ENCODE measurements at places on chromosomes 4 and X.

DNA sequence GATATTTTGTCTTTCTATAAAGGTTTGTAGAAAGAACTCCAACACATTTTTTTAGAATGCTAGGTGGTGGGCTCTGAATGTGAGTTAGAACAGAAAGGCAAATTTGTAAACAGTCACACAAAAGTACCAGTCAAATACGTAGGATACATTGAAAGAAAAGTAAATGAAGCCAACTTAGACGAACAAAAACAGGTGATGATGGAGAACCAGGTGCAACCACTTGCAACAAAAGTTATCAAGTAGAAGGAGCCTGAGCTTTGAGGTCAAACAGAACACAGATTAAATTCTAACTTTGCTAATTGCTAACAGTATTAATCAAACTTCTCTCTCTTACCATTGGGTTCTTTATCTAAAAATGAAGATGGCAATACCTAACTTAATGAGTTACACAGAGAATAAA lies 62.7 kb upstream of the DAPP1 start:
- DNase-seq: no peak

- DNase-seq: no peak
These were observed 368.2 kb upstream of the NR3C2 start for GRCh38 chr4:148810461-148810860.

GRCh38 chrX:133892337-133892736 lies 93.1 kb downstream of the GPC3 start:
- DNase-seq: no peak

DNA sequence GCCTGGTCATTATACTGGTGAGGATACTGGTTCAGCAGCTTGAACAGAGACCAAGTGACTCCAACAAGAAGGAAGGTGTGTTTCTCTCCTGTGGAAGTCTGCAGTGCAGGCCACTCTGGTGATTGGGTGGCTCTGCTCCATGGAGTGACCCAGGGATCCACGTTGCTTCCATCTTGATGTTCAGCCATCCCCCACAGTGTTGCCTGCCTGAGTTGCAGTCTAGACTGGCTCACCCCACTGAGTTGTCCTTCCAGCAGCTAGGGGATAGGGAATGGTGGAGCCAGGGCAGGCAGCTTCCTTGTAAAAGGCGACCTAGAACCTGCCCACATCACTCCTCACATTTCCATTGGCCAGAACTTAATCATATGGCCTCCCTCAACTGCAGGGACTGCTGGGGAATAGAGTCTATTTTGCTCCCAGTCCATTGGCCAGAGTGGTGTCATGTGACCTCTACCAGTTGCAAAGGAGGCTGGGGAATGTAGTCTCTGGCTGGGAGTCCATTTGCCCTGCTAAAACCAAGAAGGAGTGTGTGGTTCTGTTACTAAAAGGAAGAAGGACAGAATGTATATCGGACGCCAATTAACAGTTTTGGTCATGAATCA lies 8.0 kb downstream of the MAN2B2 start:
- no peak for DNase-seq

GRCh38 chrX:70553516-70553915 lies 108.9 kb downstream of the DLG3 start:
- no peak for DNase-seq

DNA sequence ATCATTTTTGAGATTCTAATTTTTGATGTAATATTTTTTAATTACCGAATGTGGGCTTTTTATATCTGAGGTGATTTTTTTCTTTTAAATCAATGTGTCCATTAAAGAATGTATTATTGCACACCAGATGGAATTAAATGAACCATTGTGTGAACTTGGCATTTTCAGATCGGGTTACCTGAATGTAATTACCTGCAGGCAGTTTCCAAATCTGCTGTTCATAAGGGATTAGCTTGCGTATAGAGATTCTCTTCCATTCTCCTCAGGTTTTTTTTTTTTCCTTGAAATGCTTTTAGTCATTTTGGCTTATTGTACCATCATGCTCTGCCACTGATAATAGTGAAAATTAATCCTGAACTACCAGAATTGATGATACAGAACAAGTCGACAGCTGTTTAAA lies 511.5 kb upstream of the ATOH1 start:
- DNase-seq: no peak

- DNase-seq: no peak
These were observed 16.2 kb downstream of the AWAT2 start for GRCh38 chrX:70033348-70034051.

GRCh38 chrX:7316280-7316679 lies 168.3 kb upstream of the PUDP start:
- no peak for DNase-seq

DNA sequence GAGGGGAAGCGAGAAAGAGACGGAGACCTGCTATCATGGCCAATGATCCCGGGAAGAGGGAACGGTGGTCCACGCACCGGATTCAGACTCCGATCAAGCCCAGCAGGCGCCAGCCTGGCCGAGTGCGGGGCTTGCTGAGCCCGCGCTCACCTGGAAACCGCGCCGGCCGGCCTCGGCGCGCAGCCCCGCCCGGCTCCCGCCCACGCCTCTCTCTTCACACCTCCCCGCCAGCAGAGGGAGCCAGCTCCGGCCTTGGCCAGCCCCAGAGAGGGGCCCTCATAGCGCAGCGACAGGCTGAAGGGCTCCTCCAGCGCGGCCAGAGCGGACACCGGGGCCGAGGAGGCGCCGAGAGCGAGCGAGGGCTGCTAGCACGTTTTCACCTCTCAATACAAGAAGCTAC lies 36.8 kb upstream of the SPANXN2 start:
- DNase-seq: no peak

DNA sequence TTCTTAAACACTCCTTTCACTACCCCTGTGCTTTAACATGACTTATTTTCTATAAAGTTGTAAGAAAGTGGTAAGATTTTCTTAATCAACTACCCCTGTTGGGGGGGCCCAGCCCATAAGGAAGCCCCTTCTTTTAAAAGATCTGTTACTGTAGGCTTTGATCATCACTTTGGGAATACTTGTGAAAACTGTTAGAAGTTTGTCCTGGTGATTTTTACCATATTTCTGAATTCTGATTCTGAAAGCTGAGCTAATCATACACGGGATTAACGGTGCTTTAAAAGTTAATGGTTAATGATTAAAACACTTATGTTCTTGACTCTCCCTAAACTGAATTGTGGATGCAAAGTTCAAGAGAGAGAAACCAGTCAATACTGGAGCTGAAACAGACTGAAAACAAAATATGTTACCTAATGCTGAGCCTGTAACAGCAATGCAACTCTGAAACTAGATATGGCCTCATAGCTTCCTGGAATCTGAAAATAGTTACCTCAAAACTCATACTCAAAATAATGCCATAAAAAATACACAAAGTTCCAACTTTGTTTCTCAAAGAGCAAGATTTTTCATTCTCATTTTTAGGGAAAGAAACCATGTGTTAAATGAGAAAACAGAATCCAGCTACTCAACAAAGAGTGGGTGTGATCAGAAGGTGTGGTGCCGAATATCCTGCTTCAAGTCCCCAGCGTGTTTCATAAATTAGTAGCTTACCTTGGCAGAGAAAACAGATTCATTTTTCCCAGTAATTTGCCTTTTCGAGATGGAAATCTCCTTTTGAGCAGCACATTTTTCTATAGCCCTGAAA lies 31.6 kb downstream of the ADH7 start:
- no peak for DNase-seq

DNA sequence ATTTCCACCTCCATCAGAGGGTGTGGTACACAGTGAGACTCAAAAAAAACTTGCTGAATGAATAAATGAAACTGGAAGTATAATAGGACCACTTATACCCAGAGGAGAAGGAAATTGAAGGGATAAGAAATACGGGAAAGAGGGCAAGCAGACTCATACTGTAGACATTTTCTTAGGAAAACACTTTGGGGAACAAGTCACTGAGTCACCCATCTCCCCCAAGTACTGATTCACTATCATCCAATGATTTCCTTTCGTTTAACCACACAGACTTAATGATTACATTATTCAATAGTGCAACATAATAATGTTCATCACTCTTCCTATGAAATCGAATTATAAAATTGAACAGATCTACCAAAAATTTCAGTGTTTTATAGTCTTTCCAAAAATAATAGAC lies 97.1 kb downstream of the LDB2 start:
- no peak for DNase-seq

GRCh38 chr4:118348886-118349285 lies 3.9 kb downstream of the PRSS12 start:
- no peak for DNase-seq

GRCh38 chr4:13647031-13647430 lies 19.5 kb upstream of the BOD1L1 start:
- no peak for DNase-seq

- DNase-seq: no peak
These were observed 1.5 kb downstream of the STARD8 start for GRCh38 chrX:68648960-68649359.

DNA sequence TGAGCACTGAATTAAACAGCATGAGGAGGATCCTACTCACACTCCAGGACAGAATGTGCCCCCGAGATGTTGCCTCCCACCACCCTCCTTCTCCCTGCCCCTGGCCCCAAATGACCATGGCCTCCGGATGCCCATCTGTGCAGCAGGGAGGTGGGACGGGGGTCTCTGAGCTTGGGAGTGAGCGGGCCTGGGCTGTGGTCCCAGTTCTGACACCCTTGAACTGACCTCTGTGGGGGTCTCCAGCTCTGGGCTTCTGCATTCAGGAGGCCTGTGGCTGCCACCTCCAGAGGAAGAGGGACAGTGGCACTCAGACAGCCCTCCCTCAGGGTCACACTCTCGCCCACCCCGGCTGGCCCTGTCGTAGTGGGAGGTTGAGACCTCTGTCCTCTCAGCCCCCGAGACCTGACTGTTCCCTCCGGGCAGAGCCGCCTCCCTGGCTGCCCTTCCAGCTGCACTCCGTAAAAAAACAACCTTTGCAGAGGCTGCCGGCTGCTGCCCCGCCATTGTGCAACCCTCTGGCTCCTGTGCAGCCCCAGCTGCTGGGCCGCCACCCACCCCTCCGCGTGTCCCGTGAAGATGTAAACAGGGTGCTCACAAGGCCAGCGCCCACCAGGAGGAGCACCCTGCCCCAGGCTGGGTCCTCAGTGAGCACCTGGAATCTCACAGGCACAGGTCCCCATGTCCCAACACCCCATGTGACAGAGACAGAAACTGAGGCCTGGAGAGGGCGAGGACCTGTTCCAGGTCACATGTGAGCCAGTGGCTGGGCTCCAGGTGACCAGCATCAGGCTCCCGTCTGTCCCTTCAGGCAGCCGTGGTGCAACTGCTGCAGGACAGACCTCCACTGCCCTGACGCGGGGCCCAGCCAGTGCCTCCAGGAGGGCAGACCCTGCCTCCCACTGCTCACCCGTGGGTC lies 39.6 kb downstream of the HTRA3 start:
- no peak for DNase-seq

GRCh38 chr4:95086551-95086950 lies 328.8 kb downstream of the BMPR1B start:
- no peak for DNase-seq

DNA sequence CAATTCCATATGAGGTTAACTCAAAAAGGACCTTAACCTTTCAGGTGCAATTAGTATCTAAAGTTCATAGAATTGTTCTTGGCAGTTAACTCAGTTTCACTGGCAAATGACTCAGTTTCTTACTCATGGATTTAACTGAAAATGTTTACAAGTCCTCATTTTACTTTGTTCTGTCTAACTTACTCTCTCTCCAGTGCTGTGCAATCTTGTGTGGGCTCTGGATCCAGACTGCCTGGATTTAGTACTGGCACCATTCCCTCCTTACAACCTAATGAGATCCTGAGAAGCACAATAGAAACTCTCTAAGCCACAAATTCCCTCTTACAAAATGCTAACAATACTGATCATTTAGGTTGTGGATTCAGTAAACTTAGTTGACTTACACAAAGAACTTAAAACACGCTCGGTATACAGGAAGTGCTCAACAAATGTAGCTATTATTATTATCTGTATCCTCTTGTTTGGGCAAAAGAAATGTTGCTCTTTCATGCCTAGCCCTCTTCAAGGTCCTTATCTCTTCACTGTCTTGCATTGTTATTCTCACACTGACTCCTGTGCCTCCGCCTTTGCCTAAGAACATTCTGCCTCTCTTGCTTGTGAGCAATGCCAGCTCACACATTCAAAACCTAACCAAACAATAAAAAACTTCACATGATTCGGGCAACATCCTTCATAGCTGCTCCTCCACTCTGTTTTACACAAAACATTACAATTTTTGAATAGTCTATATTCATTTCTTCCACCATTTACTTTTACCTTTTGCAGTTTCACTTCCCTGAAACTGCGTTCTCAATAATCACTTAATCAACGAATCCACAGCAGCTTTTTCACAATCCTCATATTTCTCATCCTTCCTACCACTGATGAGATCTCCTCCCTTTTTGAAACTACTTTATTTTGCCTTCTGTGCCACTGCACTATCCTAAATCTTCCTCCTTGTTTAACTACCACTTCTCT lies 91.8 kb downstream of the PDE5A start:
- no peak for DNase-seq

- no peak for DNase-seq
These were observed 50.4 kb downstream of the CCDC160 start for GRCh38 chrX:134287346-134287745.

DNA sequence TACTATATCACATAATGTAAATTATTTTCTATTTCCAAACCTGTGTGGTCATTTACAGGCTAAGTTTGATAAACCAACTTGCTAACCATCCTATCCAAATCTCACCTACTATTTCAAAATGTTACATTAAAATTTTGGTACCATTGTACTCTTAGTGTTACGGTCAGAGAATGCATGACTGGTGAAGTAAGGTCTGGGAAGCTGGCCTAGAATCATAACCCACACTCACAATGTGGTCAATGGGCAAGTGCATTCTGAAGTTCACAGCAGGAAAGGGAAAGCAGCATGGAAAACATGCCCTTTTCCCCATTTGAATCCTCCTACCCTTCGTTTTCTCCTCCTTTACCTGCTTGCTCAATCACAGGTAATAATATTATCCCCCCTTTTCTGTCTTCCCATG lies 54.4 kb downstream of the PPP3CA start:
- DNase-seq: no peak

- DNase-seq: no peak
These were observed 120.4 kb downstream of the CDKL5 start for GRCh38 chrX:18545771-18546170.

- peak; percentile 7 for DNase-seq
These were observed 3.7 kb upstream of the GPR82 start for GRCh38 chrX:41720125-41720779.

DNA sequence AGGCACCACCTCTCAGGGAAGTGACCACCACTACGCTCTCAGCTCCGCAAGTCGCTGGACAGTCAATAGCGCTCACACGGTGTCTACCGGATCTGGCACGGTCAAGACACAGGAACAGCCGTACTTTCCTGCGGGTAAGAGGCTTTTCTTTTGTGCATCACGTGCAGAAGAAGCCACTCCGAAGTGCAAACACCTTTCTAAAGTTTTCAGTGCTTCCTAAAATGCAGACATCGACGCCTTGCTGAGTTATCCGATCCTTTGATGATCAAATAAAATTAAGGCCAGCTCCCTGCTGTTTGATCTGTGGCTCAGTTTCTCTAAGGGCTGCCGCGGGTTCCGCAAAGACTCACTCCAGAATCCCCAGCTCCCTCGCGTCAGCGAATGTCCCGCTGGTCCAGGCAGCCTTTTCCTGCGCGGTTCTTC lies 71.8 kb downstream of the FBXO8 start:
- DNase-seq: no peak

GRCh38 chr4:90030202-90030601 lies 97.0 kb upstream of the CCSER1 start:
- DNase-seq: no peak

Data from stimulated activated CD4-positive, alpha-beta T cell treated with anti-CD3 and anti-CD28 coated beads, Interleukin-15, amount 100 ng/mL, for 1 hour (primary cell).